ENCODE measurements at places on chromosomes 2 and 18.
A peak's percentile ranks its signal among the peaks of the same experiment; 100 is the strongest.

- DNase-seq, result no peak
These were observed at the start of gene ZNF521 for GRCh38 chr18:25351777-25352628. Gene ZNF521 (minus strand): TSS chr18:25352166. CDS start chr18:25350946, 1,220 bp downstream.

GRCh38 chr2:101967826-101968513 is 23.8 kb upstream of the IL1R2 start:
- no peak for DNase-seq

- no peak for DNase-seq
These were observed 11.1 kb downstream of the HS6ST1 start for GRCh38 chr2:128307595-128307994.

- peak; percentile 45 for DNase-seq
These were observed 63.7 kb downstream of the COPS8 start for GRCh38 chr2:237149425-237149824.

GRCh38 chr2:1739322-1739957 is 4.9 kb downstream of the PXDN start:
- DNase-seq, result no peak

GRCh38 chr2:61995065-61995464 is 89.6 kb downstream of the COMMD1 start:
- no peak for DNase-seq

GRCh38 chr18:23283916-23284430 is 148.7 kb downstream of the CABLES1 start:
- no peak for DNase-seq
